ENCODE measurements at places on chromosomes 1 and 21.
A peak's percentile ranks its signal among the peaks of the same experiment; 100 is the strongest.

- no peak for DNase-seq
Observed at GRCh38 chr21:35796844-35797243, 263.5 kb downstream of the SETD4 start.

DNA sequence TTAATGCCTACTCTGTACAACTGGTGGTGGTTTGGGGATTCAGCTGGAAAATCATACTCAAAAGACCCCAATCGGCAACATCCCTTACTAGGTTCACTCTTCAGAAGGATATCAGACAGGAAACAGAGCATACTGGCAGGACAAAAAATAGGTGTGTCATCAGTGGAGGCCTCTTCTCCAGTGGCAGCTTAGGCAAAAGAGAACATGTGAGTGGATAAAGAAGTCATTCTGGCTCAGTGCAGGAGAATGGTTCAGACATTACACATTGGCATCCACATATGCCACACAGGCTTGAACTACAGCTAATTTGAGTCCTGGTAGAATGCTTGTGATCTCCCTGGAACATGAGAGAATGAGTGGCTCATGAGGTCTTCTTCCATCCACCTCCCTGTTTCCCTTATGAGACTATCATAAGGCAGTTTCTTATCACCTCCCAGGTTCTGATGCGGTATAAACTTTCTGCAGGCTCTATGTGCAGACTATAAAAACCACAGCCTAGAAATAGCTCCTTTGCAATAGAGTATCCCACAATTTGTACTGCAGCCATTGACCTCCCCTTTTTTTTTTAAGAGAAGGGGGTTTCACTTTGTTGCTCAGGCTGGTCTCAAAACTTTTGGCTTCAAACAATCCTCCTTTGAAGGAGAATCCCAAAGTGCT lies 24.7 kb downstream of the VAMP4 start:
- DNase-seq, result no peak

- DNase-seq, result peak; percentile 68
Observed at GRCh38 chr1:32612189-32612881, 38.0 kb downstream of the ZBTB8OS start.

DNA sequence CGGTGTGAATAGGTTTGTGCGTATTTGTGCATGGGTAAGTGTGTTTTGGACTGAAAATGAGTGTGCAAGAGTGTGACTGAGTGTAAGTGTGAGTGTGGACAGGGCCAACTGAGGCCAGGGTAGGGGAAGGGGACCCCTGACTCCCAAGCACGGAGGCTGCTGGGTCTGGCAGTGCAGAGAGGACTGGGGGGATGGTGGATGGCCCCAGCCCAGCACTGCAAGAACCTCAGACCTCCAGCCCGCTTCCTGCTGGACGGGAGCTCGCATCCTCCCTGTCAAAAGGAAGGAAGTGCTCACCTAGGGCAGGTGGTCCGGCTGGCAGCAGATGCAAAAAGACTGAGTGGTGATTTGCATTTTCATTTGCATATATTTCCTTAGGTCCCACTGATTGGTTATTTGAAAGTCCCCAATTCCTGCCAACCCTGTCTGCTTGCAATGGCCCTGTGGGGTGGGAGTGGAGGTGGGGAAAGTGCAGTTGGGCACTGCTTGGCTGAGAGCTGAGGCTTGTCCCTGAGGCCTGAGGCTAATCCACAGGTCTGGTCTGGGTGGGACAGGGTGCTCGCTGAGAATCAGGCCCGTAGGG lies 42.8 kb upstream of the CASZ1 start:
- no peak for DNase-seq

DNA sequence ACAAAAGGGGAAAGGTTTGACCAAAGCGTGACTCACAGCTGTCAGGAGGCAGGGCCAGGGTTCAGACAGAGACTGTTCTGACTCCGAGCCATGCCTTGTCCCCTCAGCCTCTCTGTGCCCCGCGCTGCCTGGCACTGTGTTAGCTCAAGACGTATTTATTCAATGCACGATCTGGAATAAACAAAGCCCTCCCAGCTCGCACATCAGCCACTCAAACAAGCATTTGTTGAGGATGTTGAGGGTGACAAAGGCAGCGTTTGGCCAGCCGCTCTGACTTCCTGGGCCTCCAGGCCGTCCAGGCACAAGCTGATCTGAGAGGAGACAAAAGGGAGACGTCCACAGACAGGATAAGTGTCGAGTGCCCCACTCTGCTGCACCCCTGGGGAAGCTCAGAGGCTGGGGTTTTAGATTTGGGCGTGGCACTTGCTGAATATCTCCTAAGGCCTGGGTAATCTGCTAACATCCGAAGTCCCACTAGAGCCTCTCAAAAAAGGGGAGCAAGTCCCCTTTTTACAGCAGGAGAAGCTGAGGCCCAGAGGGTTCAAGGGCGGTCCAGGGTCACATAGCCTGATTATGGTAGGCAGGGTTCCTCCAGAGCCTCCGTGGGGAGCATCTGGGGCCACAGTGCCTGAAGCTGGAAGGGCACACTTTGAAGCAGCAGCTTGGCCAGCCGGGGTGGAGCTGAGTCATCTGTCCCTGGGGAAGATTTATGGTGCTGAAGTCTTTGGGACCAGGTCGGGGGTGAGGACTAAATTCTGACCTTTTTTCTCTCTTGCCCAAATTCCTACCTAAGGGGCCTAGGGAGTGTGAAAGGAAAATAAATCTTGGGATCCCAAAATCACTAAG lies 95.9 kb downstream of the SPSB1 start:
- DNase-seq, result no peak

GRCh38 chr21:14766241-14766640 lies 220.1 kb upstream of the SAMSN1 start:
- no peak for DNase-seq

DNA sequence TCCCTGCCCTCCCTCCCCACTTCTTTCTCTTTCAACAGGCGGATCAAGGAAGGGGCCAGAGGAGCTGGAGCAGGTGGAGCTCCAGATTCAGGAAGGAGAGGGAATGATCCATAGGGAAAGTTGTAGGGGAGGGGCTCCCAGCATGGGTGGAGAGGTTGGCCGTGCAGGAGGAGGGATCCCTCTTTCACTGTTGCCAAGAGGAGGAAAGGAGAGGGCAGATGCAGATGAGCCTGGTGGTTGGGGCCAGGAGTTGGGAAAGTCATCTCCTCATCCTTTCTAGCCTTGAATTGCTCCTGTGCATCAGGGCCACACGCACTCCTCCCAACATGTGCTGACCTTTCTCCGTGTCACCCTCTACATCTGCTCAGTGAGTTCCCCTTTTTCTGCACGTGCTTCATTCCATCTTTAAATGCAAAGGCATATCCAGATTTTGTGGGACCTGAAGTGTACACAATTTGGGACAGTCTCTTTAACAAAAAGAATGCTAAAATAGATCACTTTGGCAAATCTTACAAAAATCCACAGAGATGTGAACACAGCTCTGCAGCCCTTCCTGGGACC lies 32.4 kb downstream of the ZBTB18 start:
- no peak for DNase-seq

DNA sequence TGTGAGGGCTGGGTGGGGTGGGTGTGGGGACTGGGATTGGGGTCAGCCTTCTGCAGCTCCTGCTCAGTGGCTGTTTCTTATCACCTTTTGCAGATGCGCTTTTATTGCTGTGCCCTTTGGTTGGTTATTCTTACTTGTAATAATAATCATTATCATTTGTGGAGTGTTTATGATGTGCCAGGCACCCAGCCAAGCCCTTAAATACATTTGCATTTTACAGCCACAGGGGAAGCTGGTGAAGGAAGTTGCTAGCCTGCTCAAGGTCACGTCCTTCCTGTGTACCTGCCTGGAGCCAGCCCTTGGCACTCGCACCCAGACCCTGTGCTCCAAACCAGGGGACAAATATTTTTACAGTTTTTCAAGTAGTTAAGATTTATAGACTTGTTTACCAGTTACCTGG lies 144.0 kb downstream of the PGBD5 start:
- no peak for DNase-seq

DNA sequence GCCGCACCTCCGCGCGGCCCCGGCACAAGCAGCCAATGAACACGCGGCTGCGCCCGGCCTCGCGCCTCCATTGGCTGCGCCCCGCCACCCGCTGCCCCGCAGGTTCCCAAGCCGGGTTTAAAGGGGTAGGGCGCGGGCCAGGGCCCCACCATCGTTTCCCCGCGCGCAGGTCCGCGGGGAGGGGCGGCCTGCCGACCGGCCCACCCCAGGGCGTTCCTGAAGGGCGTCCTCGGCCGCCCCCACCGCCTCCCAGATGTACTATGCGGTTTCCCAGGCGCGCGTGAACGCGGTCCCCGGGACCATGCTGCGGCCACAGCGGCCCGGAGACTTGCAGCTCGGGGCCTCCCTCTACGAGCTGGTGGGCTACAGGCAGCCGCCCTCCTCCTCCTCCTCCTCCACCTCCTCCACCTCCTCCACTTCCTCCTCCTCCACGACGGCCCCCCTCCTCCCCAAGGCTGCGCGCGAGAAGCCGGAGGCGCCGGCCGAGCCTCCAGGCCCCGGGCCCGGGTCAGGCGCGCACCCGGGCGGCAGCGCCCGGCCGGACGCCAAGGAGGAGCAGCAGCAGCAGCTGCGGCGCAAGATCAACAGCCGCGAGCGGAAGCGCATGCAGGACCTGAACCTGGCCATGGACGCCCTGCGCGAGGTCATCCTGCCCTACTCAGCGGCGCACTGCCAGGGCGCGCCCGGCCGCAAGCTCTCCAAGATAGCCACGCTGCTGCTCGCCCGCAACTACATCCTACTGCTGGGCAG lies at the start of gene OLIG1:
Gene OLIG1 (plus strand): TSS at position 148 of the 750 bp plus-strand sequence. CDS start 106 bp downstream, at position 254.
- DNase-seq, result peak; percentile 46

DNA sequence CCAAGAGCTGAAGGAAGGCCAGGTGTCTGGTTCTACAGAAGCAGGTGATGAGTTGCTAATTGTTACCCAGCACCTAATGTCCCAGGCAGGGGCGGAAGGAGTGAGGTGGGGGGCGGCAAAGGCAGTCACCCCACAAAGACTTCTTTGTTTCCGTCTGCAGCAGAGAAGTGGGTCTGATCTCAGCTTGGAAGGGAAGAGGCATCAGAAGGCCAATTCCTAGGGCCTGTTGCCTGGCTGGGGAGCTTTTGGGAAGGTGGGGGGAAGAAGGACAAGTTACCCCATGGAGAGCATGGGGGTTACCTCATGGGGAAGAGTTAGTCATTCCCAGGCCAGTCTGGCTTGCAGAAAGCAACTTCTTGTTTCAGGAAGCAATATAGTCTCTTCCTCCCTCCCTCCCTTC lies 10.9 kb downstream of the IGSF21 start:
- DNase-seq, result no peak
